ENCODE measurements at places on chromosomes 7 and 10.

DNA sequence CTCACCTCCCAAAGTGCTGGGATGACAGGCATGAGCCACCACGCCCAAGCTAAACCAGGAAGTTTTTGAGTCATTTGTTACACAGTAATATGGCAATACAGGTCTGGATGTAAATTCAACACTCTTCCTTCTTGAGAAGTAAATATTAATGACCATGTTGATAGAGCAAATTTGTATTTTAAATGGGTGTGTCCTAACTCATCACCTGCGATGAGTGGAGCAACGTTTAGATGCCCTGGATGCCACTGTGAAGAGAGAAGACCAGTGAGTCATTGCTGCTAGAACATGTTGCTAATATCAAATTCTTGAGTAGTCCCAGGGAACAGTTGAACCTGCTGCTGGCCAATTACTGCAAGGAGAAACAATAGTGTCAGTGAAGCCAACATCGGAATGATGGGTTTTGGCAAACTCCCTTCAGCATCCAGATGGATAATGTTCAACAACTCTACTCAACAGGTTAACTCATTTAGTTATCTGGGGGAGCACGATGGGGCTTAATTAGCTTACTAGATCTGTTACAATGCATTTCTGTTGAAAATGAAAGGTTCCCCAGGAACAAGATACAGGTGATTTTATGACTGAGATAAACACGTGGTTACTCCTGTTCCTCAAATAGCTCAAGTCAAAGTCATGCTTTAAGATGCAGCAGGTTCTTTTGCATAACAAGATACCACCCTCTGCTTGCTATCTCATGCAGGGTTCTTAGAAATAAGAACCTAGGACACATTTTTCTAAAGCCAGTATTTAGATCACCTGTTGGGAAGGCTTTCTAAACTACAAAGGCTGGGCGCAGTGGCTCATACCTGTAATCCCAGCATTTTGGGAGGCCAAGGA, 146.8 kb downstream of the CALN1 start:
- no peak for DNase-seq

- no peak for DNase-seq
Observed at GRCh38 chr7:142168746-142169145, 57.2 kb downstream of the MGAM2 start.

GRCh38 chr7:99665312-99666012, 14.3 kb downstream of the CYP3A5 start:
- DNase-seq, result no peak

- DNase-seq, result no peak
Observed at GRCh38 chr7:69624435-69625230, 26.4 kb downstream of the AUTS2 start.

GRCh38 chr7:77843194-77843593, 44.6 kb downstream of the PHTF2 start:
- no peak for DNase-seq

DNA sequence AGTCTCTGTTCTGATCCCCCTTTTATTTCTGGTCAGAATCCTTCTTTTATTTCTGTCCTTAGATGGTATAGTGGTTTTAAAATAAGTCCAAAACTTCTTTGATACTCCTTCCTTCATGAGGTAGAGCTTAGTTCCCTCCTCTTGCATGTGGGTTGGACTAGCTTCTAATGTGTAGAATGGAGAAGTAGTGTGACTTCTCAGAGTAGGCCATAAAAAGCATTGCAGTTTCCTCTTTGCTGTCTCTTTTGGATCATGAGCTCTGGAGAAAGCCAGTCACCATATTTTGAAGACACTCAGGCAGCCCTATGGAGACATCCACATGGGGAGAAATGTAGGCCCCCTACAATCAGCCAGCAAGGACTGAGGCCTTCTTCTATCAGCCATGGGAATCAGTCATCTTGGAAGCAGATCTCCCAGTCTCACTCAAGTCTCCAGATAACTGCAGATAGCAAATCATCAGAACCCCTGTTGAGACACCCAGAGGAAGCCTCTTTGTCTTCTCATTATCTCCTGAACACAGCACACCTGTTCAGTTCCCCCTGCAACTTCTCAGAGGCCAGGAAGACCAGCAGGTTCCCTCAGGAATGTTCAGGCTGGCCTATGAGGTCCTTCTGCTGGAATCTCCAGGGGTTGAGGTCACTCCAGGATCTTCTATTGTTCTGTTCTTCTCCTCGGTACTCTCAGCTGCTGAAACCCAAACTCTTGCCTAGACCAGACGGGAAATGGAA, 511.9 kb upstream of the ZMIZ1 start:
- no peak for DNase-seq

- no peak for DNase-seq
Observed at GRCh38 chr7:158491094-158491493, 96.5 kb downstream of the PTPRN2 start.

GRCh38 chr7:74014931-74015330, 13.0 kb upstream of the ELN start:
- no peak for DNase-seq

- no peak for DNase-seq
Observed at GRCh38 chr7:43868681-43869005, 674 bp downstream of the MRPS24 start.

DNA sequence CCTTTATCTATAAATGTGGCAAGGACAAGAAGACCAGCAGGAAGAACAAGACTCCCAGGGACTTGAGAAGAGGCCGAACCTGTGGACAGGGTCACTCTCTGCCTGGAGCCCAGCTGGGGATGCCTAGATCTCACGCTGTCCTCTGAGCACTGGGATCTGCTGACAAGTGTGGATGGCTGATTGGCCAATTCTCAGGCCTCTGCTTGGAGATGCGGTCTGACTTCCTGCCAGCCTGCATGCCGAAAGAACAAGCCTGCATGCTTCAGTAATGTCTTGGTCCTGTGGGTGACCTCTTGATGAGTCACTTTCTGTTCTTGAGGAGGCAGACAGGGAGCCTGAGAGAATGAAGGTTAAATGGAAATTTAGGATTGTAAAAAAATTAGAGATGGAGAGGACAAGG, 84.7 kb downstream of the TMEM178B start:
- no peak for DNase-seq

- no peak for DNase-seq
Observed at GRCh38 chr10:35011771-35012191, 78.4 kb downstream of the CUL2 start.

GRCh38 chr10:17418249-17418648, 36.1 kb downstream of the ST8SIA6 start:
- no peak for DNase-seq

GRCh38 chr10:76333796-76334195, 902.4 kb downstream of the LRMDA start:
- DNase-seq, result no peak

DNA sequence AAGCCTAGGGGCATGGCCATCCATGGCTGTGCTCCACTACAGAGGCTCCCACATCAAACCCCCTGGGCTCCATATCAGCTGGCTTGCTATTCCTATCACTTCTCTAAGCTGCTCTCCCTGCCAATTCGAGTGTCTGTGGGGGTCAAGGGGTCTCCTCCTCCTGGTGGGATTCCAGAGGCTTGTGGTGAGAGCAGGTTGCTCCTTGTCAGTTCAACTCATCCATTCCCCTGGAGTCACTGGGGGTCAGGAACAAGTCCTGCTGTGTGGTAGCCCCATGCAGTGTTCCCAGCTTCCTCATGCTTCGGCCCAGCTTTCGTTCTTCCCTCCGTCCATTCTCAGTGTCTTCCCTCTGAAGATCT, 86.6 kb upstream of the UNC5B start:
- DNase-seq, result no peak

DNA sequence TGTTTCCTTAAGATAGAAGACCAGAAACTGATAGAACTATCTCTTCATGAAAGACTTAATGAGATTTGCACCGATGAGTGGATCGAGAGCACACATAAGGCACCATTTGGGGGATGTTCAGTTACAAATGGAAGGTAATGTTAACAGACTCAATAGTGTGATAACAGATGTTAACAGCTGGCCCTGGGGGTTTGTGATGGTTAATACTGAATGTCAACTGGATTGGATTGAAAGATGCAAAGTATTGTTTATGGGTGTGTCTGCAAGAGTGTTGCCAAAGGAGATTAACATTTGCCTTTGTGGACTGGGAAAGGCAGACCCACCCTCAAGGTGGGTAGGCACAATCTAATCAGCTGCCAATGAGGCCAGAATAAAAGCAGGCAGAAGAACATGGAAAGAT, 130.5 kb upstream of the DGKB start:
- DNase-seq, result no peak

DNA sequence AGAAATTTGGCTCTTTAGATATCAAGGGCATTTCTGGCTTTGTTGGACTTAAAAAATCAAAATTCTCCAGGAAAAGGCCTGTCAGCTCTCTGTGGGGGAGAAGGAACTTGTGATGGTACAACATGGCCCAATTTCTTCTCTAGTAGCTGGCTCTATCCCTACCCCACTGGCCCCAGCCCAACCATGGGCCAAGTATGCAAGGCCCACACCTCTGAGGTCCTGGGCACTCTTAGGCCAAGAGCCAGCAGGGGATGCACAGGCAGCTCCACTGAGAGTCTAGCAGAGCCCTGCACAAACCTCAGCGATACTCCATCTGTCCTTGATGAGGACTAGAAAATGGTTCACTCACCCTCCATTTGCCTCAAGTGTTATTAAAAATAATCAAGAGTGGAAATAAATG, 261.2 kb downstream of the C7orf25 start:
- DNase-seq, result no peak

DNA sequence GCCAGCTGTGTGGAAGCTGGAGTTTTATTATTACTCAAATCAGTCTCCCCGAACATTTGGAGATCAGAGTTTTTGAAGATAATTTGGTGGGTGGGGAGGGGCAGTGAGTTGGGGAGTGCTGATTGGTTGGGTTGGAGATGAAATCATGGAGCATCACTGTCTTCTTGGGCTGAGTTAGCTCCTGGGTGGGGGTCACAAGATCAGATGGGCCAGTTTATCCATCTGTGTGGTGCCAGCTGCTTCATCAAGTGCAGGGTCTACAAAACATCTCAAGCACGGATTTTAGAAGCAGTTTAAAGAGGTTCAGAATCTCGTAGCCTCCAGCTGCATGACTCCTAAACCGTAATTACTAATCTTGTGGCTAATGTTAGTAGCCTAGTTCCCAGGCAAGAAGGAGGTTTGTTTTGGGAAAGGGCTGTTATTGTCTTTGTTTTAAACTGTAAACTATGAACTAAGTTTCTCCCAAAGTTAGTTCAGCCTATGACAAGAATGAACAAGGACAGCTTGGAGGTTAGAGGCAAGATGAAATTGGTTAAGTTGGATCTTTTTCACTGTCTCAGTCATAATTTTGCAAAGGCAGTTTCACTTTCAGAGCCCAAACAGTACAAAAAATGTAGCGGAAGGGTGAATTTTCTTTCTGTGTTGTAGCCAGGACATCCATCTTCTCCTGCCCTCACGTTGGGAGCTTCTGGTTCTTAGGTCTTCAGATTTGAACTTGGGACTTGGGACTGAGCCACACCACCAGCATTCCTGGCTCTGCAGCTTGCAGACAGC, 43.1 kb downstream of the KLF6 start:
- DNase-seq, result no peak

All from stimulated activated CD4-positive, alpha-beta T cell treated with anti-CD3 and anti-CD28 coated beads, Interleukin-15, amount 100 ng/mL, for 1 hour (primary cell).